D341Med (cell line): ENCODE measurements at places on chromosomes 2 and 18.

GRCh38 chr2:11224887-11225286 is 69.6 kb downstream of the SLC66A3 start:
- DNase-seq = no peak

DNA sequence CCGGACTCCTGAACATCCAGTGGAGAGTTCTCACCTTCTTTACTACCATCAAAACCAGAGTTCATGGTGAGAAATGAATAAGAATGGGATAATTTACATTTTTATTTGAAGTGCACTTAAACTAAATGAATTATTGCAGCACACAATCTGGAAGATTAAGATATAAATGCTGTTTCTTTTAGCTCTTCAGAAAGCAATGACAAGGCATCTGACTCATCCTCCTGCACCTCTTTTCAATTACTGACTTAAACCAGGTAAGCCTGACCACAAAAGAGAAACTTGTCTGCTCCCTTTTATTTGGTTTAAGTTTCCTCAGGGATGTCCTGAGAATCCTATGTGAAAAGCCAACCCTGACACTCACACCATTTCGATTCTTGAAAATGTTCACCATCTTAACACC is 720 bp upstream of the DSC2 start:
- DNase-seq = no peak

DNA sequence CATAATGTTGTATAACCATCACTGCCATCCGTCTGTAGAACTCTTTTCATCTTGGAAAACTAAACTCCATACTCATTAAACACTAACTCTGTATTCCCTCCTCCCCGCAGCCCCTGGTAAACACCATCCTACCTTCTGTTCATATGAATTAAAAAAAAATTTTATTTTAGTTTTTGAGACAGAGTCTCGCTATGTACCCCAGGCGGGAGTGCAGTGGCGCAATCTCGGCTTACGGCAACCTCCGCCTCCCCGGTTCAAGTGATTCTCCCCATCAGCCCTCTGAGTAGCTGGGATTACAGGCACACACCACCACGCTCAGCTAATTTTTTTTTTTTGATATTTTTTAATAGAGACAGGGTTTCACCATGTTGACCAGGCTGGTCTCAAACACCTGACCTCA is 52.9 kb downstream of the RRM2 start:
- no peak for DNase-seq

DNA sequence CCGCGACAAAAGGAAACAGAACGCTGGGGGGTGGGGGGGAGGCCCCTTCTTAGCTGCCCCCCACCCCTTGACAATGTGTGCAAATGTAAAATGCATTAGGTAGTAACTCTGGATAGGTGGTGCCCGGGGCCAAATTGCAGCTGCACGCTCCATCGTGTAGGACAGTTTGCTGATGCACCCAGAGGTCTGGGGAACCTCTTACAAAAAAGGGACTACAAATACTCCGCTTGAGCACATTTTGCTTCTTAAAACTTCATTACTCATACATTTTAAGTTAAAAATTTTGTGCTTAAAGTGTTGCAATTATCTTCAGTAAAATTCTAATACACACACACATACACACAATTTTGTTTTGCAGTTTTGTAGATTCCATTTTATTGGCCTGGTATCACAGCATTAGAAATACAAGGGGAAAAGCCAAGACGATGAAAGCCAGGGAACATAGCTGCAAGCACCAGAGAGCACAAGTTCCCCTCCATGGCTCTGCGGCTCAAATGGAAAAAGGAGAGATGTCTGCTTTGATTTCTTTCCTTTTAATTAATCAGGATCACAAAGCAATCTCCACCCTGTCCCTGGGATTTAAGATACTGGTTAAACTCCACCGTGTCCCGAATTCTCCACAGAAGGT is 582.1 kb downstream of the ZEB2 start:
- no peak for DNase-seq

GRCh38 chr18:38884050-38884449 is 1318.5 kb upstream of the CELF4 start:
- no peak for DNase-seq

DNA sequence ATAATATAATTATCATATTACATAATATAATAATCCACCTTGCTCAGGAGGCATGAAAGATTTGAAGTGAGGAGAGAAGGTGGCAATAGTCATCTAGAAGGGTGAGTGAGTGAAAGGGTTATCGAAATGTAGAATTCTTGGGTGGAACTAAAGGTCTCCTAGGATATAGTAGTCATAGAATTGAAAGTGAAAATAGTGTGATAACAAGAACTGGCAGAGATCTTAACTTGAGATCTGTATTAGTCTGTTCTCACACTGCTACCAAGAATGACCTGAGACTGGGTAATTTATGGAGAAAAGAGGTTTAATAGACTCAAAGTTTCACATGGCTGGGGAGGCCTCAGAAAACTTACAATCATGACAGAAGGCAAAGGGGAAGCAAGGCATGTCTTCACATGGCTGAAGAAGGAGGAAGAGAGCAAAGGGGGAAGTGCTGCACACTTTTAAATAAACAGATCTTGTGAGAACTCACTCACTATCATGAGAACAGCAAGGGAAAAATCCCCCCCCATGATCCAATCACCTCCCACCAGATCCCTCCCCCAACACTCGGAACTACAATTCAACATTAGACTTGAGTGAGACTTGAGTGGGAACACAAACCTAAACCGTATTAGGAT is 351.5 kb downstream of the NR4A2 start:
- DNase-seq = no peak

- DNase-seq = no peak
Measured at GRCh38 chr2:238376884-238377391, 49.8 kb upstream of the ASB1 start.

DNA sequence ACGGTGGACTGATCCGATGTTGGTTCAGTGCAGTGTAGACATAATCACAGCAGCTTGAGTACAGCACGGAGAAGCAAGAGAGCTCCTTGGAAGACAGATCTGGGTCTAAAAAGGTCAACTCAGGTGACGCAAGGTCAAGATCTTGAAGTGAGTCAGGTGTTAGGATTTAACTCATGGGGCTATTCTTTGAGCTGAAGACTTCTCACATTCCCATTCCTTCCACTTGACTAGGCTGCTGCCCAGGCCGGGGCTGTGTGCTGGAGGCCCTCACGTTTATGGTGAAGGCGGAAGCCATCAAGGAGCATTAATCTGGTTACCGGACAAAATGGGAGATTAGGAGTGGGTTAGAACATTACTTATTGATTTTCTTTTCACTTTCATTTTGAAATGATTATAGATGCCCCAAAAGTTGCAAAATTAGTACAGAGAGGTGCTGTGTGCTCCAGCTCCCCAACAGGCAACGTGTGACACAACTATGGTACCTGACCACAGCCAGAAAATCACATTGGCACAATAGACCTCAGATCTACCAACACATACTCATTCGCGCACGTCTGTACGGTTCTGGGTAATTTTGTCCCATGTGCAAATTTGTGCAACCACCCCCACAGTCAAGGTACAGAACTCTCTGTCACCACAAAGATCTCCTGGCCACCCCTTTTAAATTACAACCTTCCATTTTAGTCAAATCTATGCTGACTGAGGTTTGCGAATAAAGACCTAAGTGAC is 77.6 kb upstream of the SEC11C start:
- no peak for DNase-seq

- no peak for DNase-seq
Measured at GRCh38 chr2:142688856-142689605, 188.4 kb upstream of the KYNU start.

GRCh38 chr18:23574611-23575308 is 11.5 kb downstream of the NPC1 start:
- DNase-seq = no peak

- DNase-seq = no peak
Measured at GRCh38 chr2:239471011-239471792, 70.4 kb upstream of the HDAC4 start.

- no peak for DNase-seq
Measured at GRCh38 chr2:232339121-232340081, 39.1 kb upstream of the ALPP start.

DNA sequence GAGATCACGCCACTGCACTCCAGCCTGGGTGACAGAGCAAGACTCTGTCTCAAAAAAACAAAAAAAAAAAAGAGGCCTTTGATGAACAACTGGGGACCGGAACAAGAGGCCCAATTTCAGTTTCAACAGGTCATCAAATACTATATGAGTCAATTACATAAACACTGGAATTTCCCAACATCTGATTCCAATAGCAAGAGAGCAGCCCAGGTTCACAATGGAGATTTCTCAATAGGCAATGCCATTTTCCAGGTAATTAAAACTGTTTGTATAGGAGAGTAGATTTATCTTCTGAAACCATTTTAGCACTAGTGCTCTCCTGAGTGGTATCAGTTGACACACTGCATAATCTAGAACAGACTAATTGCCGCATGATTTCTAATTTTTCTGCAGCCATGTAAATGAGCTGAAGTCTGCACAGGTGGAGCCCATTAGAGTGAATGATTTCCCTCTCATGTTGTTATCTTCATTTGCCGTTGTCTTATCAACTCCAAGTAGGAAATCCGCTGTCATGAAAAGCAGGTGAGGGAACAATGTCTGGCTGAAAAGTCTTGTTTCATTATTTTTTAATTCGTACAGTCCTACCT is 264.1 kb upstream of the MEIS1 start:
- no peak for DNase-seq

- DNase-seq = peak; percentile 39
Measured at GRCh38 chr2:90069290-90069894, 1377.9 kb downstream of the RPIA start.

DNA sequence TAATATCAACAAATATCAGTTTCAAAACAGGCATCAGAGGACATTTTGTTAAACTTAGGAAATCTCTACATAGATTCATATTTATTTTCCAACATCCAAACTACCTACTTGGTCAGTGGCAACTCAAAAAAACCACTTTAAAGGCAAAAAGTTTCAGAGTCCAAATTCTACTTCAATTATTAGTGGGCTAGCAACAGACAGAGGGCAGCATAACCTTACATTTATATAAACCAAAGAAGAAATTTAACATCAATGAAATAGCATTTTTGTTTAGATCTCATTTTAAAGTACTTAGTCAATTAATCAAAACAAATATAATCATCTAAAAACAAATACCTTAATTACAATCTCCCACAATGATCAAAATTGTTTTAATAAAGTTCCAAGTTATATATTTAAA is 33.3 kb downstream of the RTTN start:
- no peak for DNase-seq

GRCh38 chr2:231063347-231063746 is 6.7 kb downstream of the PSMD1 start:
- DNase-seq = no peak

GRCh38 chr18:10892786-10893185 is 256.6 kb downstream of the PIEZO2 start:
- no peak for DNase-seq

GRCh38 chr2:25606892-25607291 is 66.5 kb downstream of the DTNB start:
- DNase-seq = peak; percentile 30

DNA sequence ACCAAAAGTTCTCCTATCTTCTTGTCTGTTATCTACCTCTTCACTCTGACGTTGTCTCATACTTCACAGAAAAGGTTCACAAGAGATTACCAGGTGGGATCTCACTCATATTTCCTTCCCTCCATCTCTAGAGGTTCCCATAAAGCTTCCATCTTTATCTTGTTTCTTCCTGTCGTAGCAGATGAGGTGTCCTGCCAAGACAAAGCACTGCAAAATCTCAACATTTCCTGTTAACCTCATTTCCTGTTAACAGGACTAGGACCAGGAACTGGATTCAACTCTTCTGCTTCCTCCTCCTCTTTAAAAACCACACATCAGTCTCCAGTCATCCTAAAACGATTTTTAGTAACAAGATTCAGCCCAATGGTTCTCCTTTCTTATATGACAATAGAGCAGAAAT is 512.8 kb upstream of the NRP2 start:
- DNase-seq = no peak

GRCh38 chr2:225041851-225042799 is at the start of gene DOCK10:
TSS of gene DOCK10 (minus strand) at chr2:225042468. CDS start at chr2:225042374, 94 bp downstream.
- DNase-seq = peak; percentile 70

GRCh38 chr2:132974467-132975095 is 304.6 kb upstream of the LYPD1 start:
- DNase-seq = no peak

DNA sequence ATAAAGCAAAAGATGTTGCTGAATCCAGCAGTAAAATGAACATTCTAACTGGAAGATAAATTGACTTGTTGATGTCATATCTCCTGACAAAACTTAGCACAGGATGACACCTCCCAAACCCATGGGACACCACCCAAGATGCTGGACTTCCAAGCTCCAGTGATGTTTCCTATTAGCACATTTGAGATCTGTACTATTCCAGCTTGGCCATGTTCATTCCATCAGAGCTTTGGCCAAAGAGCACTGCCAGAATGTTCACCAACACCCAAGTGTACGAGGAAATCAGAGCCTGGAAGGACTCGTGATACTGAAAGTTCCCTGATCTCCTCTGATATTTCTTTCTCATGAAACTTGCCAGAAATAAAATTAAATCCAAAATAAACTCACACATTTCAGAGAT is 44.7 kb downstream of the PID1 start:
- DNase-seq = no peak

- no peak for DNase-seq
Measured at GRCh38 chr2:86020984-86021383, 84.7 kb downstream of the POLR1A start.

DNA sequence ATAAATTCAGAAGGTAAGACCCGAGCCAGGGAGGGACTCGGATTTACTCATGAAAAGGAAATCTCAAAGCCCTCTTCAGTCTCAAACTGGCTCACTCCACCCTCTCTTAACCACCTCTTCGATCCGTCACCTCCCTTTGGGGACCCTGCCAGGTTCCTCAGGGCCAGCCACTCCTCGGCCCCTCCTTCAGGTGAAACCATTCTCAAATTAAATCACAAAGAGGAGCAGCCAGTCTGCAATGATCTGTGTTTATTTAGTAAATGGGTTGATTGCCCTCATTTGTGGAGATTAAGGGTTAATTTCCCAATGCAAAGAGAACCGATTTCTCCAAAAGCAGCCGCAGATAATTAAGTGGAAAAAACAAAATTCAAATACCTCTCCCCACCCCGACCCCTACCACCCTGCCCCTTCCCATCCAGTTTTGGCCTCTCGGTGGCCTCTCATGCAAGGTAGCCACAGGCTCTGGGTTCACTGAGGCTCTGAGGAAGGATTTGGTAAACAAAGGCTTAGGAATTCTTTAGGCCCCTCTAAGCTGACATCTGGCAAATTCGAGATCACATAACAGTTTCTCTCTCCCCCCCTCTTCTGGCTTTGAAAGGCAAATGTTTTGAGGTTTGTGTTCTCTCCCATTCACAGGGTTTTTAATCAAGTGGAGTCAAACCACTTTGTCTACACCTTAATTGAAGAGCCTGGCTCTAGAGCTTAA is 10.3 kb upstream of the FZD7 start:
- peak; percentile 67 for DNase-seq

- DNase-seq = no peak
Measured at GRCh38 chr18:9993521-9994025, 79.8 kb downstream of the VAPA start.

DNA sequence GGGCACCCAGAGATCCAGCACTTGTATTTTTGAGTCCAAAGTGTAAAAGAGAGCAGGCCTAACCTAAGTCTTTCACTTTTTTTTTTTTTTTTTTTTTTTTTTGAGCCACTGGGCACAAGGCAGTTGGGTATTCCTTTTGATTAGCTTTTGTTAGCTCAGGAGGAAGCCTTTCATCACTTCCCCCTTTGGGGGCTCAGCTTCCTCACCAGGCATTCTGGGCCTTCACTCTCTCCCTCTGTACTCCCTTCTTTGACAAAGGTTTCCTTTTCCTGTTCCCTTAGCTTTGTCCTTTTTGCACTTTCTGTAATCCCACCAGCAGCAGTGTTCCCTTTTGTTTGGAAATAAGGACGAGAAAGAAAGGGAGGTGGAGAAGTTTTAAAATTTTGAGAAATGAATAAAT is 88.2 kb downstream of the PKP4 start:
- no peak for DNase-seq
